Stimulated activated CD8-positive, alpha-beta memory T cell treated with anti-CD3 and anti-CD28 coated beads, Interleukin-4, amount 100 ng/mL, for 48 hours (primary cell): ENCODE measurements at places on chromosomes 6 and 20.

DNA sequence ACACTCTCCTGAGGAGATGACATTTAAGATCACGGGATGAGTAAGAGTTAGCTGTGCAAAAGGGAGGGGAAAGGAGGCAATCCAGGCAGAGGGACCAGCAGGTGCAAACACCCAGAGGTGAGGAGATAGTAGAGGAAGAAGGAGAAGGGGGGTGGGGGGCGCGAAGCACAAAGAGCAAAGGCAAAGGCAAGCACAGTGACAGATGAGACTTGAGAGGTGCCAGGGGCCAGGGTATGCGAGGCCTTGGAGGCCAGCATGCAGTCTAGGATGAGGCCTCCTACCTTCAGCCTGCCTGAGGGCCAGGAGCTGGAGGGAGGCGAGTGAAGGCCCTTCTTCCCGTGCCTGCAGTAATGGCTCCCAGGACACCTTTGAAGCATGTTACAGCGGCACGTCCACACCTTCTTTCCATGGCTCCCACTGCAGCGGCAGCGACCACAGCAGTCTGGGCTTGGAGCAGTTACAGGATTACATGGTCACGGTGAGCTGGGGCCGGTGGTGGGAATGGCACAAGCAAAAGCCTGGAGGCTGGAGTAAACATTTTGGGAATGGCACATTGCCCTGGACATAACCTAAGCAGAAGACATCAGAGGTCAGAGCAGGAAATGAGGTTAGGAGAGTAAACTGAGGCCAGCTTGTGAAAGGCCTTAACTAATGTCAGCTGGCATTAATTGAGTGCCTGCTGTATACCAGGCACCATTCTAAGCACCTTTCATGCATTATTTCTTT, 18.6 kb downstream of the CCM2L start:
- no peak for DNase-seq

GRCh38 chr6:44309092-44309491, 4.1 kb downstream of the AARS2 start:
- no peak for DNase-seq

DNA sequence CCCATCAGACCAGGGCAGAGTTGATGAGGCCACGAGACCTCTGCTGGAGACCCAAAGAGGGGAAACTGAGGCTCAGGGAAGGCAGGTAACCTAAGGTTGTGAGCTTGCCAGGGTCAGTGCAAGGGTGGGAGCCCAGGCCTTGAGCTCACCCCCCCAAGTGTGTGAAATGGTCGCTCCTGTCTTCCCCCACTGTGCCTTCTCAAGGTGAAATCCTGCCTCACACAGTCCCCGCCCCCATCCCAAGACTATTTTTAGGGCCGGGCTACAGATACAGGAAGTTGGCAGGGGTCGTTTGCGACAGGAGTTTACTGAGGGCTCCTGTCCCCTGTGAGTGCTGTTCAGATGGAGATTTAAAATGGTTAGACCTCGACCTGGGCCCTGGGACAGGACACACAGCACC, 18.7 kb upstream of the GATA5 start:
- no peak for DNase-seq

- DNase-seq: no peak
Observed at GRCh38 chr6:112439432-112439831, 92.3 kb downstream of the RFPL4B start.

GRCh38 chr20:51799401-51799860, 2.9 kb downstream of the SALL4 start:
- no peak for DNase-seq

GRCh38 chr6:394641-395289, 3.2 kb downstream of the IRF4 start:
- peak; percentile 29 for DNase-seq

DNA sequence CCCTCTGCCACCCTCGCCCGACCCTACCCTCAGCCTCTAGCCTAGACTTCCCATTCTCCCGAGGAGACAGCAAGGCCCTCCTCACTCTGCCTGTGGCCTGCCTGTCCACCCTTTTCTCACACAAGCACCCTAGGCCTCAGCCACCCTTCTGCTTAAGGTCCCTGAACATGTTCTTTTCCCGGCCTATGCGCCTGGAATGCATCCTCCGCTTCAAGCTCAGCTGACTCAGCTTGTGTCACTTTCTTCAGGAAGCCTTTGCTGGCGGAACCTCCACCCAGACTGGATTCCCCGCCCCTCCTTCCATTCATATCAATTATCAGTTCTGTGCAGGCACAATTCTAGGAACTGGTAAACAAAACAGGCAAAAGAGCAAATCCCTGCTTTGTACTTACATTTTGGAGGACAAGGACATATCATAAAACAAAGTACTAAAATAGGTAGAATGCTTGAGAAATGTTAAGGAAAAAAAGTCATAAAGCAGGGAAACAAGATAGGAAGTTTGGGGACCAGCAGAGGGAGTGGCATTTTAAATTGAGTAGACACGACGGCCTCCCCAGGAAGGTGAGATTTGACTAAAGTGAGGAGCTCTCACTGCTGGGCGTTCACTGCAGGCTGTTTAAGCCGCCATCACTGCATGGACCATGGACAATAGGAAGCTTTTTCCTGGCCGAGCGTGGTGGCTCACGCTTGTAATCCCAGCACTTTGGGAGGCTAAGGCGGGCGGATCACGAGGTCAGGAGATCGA, 17.9 kb upstream of the SNHG17 start:
- DNase-seq: peak; percentile 6

GRCh38 chr6:57209030-57209429, 13.1 kb downstream of the RAB23 start:
- no peak for DNase-seq

GRCh38 chr6:105994118-105994590, 92.0 kb upstream of the PRDM1 start:
- peak; percentile 62 for DNase-seq

DNA sequence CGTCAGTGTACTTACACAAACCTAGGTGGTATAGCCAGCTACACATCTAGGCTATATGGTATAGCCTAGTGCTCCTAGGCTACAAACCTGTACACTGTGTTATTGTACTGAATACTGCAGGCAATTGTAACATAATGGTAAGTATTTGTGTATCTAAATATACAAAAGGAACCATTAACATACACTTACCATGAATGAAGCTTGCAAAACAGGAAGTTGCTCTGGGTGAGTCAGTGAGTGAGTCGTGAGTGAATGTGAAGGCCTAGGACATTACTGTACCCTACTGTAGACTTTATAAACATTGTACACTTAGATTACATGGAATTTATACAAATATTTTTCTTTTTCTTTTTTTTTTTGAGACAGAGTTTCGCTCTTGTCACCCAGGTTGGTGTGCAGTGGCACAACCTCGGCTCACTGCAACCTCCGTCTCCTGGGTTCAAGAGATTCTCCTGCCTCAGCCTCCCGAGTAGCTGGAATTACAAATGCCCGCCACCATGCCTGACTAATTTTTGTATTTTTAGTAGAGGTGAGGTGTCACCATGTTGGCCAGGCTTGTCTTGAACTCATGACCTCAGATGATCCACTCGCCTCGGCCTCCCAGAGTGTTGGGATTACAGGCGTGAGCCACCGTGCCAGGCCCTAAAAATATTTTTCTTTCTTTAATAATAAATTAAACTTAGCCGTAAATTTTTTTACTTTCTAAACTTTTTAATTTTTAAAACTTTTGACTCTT, 15.4 kb upstream of the KIAA1755 start:
- DNase-seq: no peak

- DNase-seq: no peak
Observed at GRCh38 chr6:33737267-33738026, 9.3 kb downstream of the IP6K3 start.

- no peak for DNase-seq
Observed at GRCh38 chr6:93105017-93105416, 314.3 kb downstream of the EPHA7 start.

GRCh38 chr6:87059943-87060342, 35.0 kb downstream of the CGA start:
- no peak for DNase-seq

GRCh38 chr6:53189554-53189953, 40.9 kb upstream of the GCM1 start:
- DNase-seq: no peak

DNA sequence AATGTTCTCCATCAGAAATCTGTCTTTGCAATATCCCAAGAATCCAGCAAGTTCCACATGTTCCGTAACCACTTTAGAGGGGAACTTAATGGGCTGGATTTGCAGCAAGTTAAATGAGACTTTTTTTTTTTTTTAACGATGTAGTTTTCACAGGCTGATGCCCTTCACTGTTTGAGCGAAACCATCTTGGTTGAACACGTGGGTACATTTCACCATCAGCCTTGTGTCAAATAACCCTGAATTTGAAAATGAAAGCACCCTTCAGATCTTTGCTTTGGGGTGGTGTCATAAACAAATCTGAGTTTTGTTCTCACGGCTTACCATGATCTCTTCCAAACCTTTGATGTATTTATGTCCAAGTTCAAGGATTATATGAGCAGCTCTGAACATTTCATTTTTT, 73.7 kb upstream of the EXOC2 start:
- DNase-seq: no peak

GRCh38 chr6:139373928-139374356, 506 bp downstream of the CITED2 start:
- DNase-seq: no peak

DNA sequence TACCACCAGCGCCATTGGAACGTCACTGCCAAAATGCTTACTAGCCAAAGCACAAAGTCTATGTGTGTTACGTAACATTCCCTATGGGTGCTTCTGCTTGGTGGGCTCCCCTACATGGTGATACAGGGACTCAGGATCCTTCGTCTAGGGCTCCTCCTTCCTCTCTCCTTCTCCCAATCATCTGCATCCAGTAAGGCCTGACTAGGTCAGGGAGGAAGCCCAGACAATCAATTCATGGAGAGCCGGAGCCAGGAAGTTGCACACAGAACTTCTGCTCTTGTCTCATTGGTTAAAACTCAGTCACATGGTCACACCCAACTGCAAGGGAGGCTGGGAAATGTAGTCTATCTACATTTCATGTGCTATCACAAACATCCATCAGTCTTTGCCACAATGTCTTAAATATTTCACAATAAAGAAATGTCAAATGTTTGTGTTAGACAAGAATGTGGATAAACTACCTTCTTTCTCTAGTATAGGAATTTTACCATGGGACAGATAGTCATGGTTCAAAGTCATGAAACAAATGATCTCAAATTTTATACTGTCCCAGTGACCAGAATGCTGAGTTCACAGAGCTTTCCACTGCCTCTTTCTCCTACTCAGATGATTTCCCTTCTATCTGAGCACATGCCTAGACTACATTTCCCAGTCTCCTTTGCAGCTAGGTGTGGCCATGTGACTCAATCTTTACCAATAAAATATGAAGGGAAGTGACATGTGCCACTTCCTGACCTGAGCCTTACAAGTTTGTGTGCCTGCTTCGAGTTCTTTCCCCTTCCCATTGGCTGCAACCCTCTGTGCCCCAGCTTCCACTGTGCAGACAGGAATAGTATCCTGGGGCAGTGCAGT, 9.3 kb upstream of the KCNK15 start:
- no peak for DNase-seq

DNA sequence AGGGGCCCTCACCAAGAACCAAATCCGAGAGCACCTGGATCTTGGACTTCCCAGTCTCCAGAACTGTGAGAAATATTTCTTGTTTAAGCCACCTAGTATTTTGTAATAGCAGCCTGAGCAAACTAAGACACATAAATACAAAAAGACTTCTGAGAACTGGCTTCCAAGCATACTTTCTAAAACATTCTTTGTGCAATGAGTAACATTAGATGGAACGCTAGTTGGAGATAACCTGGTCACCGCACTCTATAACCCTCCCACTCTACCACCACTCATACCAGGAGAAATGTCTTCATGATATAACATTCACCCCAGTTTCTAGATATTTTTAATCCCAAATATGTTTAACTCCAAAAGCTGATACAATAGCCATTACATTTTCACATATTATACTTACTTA, 169.5 kb upstream of the THEMIS start:
- no peak for DNase-seq

DNA sequence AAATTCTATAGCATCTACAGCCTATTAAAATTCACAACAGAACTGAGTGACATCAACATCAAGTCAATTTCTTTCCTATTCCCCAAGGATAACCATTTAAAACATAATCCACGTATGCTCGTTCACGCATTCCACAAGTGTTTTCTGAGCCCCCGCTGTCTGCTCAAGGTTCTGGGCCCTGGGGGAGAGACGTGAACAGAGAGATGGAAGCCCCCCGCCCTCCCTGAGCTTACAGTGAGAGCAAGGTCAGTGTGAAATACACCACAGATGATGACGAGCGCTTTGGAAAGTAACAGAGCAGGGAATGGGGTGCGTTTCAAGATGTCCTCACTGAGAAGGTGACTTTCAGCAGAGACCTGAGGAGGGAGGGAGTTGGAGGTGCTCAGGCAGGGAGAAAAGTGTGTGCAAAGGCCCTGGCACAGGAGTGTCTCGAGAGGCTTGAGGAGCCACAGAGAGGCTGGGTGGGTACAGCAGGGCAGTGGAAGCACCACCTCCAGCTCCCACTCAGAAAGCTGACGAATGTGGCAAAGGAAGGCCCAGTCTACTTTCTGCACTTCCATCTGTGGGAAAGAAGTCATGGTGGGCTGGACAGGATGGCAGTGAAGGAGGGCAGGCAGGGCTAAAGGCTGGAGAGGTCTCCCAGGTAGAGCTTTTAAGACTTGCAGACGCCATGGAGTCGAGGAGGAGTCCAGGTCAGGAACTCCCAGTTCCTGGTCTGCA, 88.3 kb downstream of the DLL1 start:
- DNase-seq: no peak

DNA sequence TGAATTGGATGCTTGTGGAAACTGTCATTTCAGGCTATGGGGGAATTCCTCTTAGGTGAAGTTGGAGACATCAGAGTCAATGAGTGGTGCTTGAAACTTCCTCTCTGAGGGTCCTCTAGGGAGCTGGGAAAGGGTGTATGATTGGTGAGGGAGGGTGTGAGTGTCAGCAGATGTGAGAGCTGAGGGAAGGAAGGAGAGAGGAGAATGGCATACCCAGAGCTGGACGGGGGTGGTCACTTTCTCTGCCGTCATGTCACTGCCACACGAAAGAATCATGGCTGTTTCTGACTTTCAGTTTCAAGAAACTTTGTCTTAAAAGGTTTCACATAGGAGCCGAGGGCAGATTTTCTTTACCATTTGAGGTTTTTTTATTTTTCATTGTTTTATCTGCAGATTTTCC, 50.3 kb downstream of the DEK start:
- no peak for DNase-seq

GRCh38 chr6:5764401-5764955, 242.2 kb downstream of the NRN1 start:
- no peak for DNase-seq

DNA sequence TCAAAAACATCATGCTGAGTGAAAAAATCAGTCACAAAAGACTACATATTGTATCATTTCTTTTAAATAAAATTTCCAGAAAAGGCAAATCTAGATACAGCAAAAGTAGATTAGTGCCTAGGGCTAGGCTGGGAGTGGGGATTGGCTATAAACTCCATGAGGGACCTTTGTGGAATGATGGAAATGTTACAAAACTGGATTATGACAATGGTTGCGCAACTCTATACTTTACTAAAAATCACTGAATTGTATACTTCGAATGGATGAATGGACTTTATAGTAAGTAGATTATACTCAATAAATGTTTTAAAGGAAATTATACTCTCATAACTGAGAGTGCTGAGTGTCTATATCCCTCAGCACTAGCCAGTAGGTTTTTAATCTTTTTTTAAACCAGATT, 4.3 kb downstream of the HMGN3 start:
- DNase-seq: no peak
